NCI-H2171 (cell line): ENCODE measurements at places on chromosomes 1 and 21.

- no peak for DNase-seq
Observed at GRCh38 chr1:212738330-212738729, 38.7 kb upstream of the BATF3 start.

DNA sequence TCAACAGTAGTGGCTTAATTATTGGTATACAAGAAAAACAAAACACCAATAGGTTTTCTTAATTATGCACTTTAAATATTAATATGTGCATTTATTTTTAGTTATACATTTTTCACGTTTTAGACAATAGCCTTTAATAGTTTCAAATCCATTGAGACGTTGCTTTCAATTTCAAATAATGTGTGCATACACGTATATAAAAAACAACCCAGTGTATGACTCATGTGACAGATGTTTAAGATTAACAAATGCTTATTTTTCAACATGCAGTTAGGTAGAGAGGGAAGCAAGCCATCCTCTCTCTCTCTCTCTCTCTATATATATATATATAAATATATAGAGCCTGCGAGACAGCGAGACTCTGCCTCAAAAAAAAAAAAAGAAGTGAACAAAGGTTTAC lies 24.3 kb downstream of the EYA3 start:
- no peak for DNase-seq

GRCh38 chr1:15348648-15349047 lies 61.0 kb upstream of the EFHD2 start:
- DNase-seq, result no peak

GRCh38 chr1:112209493-112209892 lies 186.5 kb upstream of the CTTNBP2NL start:
- DNase-seq, result no peak

- DNase-seq, result no peak
Observed at GRCh38 chr1:45394342-45394741, 54.1 kb upstream of the MUTYH start.

GRCh38 chr1:36401602-36402503 lies 4.1 kb upstream of the LSM10 start:
- DNase-seq, result no peak

GRCh38 chr1:8343464-8344001 lies 25.6 kb downstream of the SLC45A1 start:
- no peak for DNase-seq

DNA sequence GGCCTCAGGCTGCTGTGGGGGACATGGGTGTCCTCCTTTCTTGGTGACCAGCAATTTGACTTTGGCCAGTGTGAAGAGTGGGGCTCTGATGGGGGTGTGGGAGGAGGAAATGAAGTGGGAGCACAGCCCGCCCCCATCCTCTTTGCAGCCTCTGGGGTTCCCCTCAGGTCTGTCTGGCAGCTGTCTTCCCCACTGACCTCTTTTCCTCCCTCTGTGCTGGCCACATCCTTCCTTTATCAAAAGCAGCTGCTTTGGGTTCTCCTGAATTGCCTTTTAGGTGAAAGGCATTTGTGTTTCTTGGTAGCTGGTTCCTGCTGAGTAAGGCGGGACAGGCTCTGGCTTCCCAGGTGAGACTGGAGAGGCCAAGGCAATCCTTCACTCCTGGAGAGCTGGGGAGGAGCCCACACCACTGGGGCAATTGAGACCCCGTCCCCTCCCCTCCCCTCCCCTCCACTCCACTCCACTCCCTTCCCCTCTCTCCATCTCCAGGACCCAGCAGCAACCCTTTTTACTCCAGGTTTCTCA lies 24.9 kb downstream of the PCAT6 start:
- DNase-seq, result no peak

DNA sequence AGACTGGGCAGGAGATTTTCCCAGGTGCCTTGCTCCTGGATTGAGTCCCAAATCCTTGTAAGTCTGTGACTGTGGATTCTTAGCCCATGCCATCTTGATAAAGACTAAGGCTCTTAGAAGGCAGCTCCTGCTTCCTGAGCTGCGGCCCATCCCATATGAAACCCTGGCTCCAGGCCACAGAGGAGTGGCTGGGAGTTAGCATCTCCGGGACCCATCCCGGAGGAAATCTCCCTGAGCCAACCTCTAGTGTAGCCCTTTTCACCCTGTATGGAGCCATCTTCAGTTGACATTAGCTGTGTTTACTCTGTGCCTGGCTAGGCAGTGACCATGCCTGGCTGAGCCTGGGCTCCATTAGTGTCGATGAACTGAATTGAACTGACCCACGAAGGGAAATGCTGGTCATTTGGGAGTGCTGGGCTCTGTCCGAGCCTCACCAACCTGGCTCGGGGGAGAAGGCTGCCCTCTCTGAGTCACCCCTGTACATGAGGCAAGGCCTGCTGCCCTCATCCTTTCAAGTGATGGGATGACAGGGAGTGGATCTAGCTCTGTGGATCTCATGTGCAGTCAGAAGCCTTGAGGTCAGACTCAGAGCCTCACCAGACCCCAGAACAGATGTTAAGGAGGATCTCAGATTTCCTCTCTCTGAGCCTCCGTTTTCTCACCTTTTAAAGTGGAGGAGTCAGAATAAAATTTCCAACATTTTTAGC lies 37.5 kb downstream of the LGR6 start:
- DNase-seq, result no peak

DNA sequence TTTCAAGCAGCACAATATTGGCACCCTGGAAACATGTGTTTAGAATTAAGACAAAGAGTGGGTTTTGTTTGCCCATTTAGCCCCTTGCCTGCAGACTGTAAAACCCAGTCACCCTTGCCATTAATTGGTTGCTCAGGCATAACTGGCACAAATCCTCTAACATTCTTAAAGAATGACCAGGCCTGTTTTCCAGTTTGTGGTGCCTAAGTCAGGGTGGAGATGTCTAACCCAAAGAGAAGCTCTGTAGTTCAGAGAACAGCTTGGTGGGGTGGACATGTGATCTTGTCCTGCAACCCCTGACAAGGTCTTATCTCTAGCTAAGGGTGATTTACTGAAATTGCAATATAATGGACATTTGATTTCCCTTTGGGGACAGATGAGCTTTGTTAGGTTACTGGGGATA lies 8.8 kb upstream of the ANGPTL7 start:
- DNase-seq, result no peak

- no peak for DNase-seq
Observed at GRCh38 chr1:228935855-228936727, 200.8 kb downstream of the RHOU start.

DNA sequence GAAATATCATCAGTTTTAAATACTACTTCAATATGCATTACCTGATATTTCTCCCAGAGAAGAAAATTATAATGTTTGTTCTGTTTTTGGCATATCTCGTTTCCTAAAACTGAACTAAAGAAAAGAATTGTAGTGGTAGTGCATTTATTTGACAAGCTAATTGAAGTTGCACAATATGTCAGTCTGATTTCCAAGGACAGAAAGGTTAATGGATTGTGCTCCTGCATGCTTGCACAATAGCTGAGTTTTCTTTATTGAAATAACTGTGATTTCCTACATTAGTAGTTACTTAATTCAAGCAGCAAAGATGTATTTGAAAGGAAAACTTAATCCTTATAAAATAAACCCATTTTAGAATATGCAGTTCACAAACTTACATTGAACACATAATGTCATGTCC lies 2047.7 kb downstream of the NCAM2 start:
- no peak for DNase-seq

DNA sequence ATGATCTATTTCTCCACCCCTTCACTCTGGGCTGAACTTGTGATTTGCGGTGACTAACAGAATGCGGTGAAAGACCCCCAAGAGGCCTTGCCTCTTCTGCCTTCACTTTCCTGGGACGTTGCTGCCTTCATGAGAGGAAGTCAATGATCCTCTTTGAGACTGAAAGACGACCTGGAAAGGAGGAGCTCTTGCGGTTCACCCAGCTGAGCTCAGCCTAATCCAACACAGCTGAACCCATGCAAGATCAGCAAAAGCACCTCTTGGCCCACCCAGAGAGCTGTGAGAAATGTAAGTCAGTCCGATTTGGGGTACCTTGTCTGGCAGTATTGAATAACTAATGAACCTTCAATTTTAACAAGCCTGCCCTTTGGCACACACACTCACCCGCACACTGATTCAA lies 767.4 kb upstream of the TPTE start:
- DNase-seq, result no peak

DNA sequence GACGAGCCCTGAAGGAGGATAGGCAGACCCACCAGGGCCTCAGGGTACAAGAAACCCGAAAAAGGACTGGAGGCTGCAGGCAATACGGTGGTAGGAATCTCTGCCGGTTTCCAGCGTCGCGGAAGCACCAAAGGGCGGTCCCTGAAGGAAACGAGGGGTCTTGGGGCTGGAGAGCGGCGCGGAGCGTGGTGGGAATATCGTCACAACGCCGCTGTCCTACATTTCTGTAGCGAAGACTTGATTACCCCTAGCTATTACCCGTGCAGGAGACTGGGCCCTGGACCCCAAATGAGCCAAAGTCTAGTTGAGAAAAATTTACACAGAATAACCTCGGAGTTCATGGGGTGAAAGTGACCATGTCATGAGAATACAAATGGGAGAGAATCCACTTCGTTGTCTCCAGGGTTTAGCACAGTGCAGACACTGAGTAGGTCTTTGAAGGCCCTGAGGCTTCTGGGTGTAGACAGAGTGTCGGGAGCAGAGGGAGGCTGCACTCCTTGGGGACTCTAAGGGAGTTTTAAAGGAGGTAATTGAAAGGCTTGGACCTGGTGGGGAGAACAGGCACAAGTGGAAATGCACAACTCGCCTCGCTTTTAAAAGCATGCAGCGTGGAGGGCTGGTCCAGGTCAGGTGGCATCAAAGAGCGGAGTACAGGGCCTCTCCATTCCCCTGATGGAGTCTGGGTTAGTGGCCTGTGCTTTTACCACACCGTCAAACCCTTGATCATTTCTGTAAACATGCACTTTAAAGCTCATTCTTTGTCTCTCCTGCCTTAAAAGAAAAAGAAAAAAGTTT lies 1.5 kb downstream of the ATP1A1 start:
- no peak for DNase-seq
